Activated CD4-positive, alpha-beta T cell treated with anti-CD3 and anti-CD28 coated beads, Interleukin-2, amount 50 U/mL, for 1 hour (primary cell): ENCODE measurements at places on chromosomes 16 and 17.

DNA sequence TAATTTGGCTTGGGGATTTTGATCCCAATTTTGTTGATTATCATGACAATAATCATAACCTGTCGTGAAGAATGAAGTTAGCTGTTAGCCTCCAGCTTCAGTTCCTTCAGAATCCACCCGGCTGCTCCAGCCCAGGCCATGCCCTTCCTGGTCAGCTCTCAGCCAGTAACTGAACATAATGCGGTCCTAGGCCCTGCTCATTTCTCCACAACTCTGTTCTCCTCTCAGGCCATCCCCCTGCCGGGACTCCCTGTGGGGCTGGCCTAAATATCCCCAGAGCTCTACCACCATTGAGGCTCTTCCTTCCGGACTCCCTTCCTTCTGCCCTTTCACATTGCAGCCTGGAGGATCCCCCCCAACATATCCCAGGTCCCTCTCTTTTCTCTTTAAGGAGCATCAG lies 833.4 kb upstream of the GOT2 start:
- no peak for DNase-seq

- DNase-seq, result no peak
These were observed 31.5 kb downstream of the CDK5RAP3 start for GRCh38 chr17:48002266-48002915.

GRCh38 chr17:76757256-76757655 lies 19.3 kb downstream of the MFSD11 start:
- no peak for DNase-seq

GRCh38 chr17:44389723-44390202 lies 314 bp upstream of the ITGA2B start:
- no peak for DNase-seq

- DNase-seq, result no peak
These were observed 10.0 kb downstream of the TUFM start for GRCh38 chr16:28835864-28836760.

DNA sequence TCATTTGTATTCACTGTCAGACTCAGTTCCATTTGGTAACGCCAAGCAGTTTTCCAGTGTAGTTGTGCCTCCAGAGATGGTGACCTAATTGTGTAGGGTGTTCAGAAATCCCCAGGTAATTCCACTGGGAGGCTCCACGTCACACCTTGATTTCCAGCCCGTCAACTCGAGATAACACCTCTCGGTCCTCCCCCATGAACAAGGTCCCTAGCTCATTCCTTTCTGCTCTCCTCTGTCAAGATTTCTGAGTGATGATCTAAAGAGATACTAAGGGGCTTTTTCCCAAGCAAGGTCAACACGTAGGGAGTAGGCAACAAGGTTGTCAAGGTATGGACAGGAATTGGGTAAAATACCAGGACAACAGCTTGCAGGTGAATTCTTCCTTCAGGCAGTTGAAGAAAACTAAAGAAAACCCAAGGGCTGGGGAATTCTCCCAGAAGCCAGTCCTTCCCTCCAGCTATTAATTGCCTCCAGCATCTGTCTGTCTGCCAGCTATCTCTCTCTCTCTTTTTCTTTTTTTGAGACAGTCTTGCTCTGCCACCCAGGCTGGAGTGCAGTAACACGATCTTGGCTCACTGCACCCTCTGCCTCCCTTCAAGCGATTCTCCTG lies 31.4 kb downstream of the GPRC5B start:
- DNase-seq, result no peak

DNA sequence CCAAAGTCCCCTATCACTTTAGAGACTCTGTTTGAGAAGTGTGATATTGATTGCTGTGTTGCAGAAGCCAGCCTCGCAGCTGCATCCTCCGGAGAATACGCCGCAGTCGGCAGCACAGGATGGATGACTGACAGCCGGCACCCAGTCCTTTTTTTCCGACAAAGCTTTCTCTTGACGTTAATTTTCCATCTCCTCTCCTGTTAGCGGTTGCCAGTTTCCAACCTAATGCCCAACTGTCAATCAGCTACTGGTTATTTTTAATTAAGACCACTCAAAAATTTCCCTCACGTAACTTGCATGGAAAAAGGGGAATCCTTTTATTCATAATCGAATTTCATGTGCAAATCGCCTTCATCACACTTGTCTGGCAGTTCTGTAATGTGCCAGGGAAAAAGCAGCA lies 953.9 kb downstream of the CDH11 start:
- DNase-seq, result no peak

GRCh38 chr17:56222255-56222654 lies 69.0 kb downstream of the ANKFN1 start:
- no peak for DNase-seq

- DNase-seq, result no peak
These were observed 310.4 kb downstream of the XYLT1 start for GRCh38 chr16:17160285-17160853.

GRCh38 chr17:72699545-72699944 lies 392.9 kb downstream of the SLC39A11 start:
- no peak for DNase-seq

- no peak for DNase-seq
These were observed 3.9 kb downstream of the TMEM94 start for GRCh38 chr17:75460295-75460694.
